HT1080 (cell line): ENCODE measurements at places on chromosomes 1 and 21.
A peak's percentile ranks its signal among the peaks of the same experiment; 100 is the strongest.

GRCh38 chr1:175319912-175320230 is 127.3 kb upstream of the KIAA0040 start:
- no peak for DNase-seq

DNA sequence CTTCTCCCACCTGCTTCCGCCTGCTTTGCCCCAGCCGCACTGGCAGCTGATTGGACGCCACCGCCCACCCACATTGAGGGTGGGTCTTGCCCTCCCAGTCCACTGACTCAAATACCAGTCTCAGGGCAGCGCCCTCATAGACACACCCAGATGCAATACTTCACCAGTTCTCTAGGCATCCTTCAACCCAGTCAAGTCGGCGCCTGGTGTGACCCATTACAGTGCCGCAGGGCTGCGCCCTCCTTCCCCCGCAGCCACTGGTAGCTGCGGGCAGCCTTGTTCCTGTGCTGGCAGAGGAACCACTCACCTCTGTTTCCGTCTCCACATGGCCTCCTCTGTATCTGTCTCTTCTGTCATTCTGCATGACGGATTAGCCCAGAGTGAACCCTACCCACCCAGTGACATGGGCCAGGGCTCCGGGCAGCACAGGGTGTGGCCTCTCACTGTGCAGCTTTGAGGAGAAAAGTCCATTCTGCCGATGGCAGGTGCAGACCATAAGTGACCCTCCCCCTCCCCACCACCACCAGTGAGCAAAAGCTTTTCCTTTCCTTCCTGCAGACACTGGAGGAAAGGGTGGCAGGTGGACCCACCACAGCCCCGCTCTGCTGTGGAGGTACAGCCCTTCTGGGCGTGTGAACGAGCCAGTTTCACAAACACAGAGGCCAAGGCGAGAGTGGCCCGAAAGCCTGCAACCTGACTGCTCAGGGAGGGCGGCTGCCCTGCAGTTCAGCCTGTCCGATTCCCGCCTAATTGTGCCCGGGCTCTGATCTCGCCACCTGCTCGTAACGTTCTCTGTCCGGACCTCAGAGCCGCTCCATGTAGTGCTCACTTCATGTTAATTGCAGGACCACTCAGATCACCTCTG is 57.1 kb downstream of the FAAP20 start:
- DNase-seq, result no peak

DNA sequence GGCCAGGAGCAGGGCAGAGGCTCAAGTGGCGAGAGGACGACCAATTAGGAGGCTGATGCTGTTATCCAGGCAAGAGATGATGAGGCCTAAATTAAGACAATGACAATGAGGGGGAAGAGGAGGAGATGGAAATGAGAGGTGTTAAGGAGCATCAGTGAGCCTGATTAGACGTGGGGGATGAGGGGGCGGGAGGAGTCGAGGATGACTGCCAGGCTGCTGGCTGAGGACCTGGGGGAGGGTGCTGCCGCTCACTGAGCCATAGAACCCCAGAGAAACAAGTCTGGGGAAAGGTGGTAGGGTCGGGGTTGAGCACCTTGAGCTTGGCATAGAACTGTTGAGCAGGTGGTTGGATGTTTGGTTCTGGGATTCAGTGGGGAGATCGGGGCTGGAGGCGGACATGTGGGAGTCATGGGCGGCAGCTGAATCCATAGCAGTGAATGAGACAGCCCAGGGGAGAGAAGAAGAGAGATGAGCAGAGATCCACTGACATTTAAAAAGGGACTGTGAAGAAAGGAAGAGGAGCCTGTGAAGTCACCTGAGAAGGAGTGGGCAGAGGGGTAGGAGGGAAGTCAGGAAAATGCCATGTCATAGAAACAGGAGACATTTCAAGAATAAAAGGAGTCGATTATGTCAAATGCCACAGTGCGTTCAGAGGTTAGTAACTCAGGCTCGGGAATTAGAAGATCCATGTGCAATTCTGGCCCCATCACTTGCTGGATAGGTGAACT is 28.5 kb downstream of the DLGAP3 start:
- DNase-seq, result no peak

DNA sequence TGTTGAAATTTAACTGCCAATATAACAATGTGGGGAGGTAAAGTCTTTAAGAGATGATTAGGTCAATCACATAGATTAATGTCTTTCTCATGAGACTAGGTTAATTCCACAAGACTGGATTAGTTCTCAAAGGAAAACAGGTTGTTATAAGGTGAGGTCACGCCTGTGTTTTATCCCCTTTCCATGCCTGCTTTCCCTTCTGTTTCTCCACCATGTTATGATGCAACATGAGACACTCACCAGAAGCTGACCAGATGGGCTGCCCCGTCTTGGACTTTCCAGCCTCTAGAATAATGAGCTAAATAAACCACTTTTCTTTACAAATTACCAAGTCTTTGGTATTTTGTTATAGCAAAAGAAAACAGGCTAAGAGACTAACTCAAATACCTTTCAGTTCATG is 70.8 kb downstream of the DDAH1 start:
- no peak for DNase-seq

- DNase-seq, result no peak
Observed at GRCh38 chr1:66395202-66396061, 138.5 kb upstream of the SGIP1 start.

DNA sequence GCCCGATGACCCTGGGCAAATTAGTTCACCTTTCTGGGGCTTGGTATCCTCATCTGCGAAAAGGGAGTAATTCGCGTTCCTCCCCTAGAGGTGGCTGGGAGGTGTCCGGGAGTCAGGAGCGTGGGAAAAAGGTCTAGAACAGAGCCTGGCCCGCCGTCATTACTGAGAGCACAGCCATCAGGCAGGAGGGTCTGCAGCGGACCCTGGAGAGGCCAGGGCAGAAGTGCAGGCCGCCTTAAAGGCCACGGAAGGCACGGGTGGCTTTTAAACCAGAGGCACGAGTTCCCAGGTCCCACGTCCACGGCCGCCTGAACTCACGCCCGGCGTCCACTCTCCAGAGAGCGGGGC is 850 bp downstream of the PANK4 start:
- no peak for DNase-seq

- DNase-seq, result no peak
Observed at GRCh38 chr1:96080925-96081324, 640.7 kb upstream of the PTBP2 start.

DNA sequence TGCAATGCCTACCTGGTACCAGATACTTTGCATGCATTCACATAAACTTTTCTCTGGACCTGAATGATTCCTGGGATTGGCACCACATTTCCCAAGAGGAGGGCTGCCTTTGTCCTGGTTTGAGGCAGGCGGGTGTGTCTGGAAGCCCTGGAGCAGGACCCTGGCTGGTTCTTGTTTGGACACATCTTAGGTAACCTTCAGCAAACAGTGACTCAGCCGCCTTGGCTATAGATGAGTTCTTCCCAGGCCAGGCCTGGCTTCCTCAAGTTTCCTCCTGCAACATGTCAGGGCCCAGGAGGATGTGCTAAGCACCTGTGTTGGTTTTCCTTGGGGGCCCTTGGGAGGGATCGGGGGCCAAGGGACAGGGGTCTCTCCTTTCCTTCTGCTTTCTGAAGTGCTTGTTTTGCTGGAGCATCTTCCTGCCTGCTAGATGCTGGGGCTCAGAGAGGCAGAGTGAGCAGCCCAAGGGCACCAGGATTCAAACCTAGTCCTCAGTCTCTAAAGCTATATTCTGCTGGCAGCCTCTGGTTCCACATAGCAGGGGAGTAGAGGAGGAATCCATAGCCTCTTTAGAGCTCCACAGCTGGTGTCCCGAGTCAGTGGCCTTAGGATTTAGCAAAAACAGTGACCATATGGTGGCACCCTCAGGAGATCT is 38.2 kb downstream of the PAX7 start:
- peak; percentile 44 for DNase-seq

DNA sequence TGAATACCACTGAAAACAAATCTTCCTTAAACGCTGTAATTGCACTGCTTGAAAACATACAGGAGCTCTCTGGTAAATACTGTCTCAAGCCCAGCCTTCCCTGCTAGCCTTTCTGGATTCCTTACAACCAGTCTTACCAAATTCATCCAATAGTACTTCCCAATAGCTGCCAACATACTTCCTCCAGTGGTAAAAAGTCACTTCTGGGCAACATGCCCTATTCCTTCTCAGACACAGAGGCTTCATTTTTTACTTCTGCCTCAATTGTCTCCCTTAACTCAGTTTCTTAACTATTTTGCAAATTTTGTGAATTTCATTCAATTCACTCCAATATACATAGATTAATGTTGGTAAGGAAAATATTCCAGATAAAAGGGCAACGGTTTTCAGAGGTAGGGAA is 166.3 kb downstream of the TBX15 start:
- DNase-seq, result no peak

GRCh38 chr1:56095696-56096665 is 483.4 kb downstream of the PLPP3 start:
- DNase-seq, result peak; percentile 58

GRCh38 chr1:223716302-223716862 is 4.0 kb downstream of the CAPN2 start:
- no peak for DNase-seq

- DNase-seq, result peak; percentile 36
Observed at GRCh38 chr1:226487921-226488320, 60.6 kb upstream of the STUM start.

GRCh38 chr1:22259551-22260282 is 116.8 kb upstream of the WNT4 start:
- no peak for DNase-seq

DNA sequence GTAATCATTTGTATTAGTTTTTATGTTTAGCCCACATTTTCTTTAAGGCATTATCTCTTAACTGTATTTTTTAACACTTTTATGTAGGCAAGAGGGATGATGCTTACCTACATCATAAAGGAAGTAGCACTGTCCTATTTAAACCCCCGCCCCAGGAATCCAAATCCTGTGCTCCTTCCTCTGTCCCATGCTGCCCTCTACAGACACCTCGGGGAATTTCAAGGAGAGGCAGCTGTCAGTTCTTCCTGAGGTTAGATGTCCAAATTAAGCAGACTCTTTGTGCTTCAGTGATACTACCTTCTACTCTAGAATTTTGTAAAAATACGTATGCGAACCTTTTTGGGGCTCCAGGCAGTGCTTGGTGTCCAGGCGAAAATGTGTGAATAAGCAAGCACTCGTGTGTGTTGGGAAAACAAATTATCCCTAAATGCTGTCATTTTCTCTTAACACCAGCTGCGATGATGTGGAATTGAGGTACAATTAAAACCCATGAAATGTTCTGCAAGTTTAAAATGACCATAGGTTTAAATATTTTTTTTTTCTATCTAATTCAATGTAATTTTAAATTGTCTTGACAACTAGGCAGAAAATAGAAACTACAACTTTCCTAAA is 19.2 kb downstream of the CRCT1 start:
- peak; percentile 58 for DNase-seq

DNA sequence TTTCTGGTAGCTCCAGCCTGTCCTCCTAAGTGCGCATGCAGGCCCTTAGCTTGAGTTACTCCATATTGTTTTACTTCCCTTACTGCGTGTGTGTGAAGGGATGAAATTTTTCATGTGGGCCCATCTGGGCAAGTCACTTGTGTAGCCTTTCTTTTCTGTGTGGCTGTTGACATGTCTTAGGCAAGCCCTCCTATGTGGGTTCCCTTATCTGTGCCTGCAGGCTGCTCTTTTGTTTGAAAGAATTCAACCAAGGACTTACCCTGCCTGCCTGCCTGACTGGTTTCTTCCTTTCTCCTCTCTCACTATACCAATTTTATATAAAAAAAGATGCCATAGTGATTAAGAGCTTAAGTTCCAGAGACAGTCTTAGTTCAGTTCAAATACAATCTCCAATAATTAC is 249.3 kb downstream of the ATG4C start:
- DNase-seq, result no peak
